ENCODE measurements at places on chromosomes 11 and 22.

GRCh38 chr22:37891926-37892325, 14.2 kb upstream of the MICALL1 start:
- no peak for DNase-seq

- no peak for DNase-seq
Measured at GRCh38 chr22:35334004-35334403, 34.3 kb downstream of the TOM1 start.

- no peak for DNase-seq
Measured at GRCh38 chr11:11370255-11370961, 17.4 kb upstream of the CSNK2A3 start.

- no peak for DNase-seq
Measured at GRCh38 chr11:128645968-128646367, 47.9 kb upstream of the FLI1 start.

DNA sequence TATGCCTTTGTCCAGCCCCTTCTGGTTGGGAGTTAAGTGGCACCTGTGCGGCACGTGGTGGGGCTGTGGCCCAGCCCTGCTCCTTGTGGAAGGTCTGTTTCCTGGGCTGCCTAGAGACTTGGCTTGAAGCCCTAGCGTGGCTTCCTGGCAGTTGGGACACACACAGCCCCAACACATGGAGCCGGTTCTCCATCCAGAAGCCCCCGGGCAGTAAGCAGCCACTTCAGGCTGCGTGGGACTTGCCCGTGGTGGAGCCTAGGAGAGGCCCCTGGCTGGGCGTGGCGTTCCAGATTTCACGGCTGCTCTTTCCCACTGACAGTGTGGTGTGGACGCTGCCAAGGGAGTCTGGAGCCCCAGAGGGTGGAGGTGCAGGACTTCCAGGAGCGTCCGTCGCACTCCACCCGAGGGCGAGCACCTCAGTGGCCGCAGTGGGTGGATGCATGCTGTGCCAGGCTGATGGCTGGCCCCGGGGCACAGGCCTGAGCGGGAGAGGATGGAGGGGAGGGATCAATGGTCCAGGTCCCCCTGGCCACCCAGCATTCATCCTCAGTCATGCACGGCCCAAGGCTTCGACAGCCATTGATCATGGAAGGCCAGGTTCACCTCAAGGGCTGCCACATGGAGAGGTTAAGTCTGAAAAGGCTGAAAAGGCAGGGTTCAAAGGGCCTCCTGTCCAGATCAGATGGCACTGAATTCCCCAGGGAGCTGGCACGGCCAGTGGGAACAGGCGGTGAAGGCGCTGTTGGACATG, 9.3 kb downstream of the CCND1 start:
- DNase-seq: no peak

- no peak for DNase-seq
Measured at GRCh38 chr11:69663326-69663725, 11.8 kb downstream of the LTO1 start.

DNA sequence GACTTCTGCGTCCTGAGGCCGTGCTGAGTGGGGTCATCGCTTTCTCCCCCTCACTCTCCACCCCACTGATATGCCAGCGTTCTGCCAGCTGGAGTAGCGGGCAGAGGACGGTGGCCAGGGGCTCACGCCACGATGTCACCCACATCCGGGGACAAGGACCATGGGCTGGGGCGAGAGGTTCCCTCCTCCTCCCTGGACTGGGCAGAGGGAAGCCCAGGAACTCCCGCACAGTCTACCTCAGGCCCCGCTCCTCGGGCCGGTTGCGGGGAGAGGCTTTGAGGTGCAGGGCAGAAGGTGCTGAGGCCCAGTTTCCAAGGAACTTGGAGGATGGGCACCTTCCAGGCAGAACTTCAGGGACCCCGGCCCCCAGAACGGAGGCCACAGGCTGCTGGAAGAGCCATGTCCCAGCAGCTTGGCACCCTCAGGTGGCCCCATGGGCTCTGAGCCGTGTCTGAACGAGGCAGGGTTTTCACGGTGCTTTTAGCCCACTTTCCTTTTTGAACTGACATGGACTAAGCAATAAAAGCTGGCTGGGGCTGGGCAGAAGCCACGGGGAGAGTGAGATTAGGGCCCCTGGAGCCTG, 25.4 kb downstream of the ADAMTS15 start:
- DNase-seq: no peak

- no peak for DNase-seq
Measured at GRCh38 chr11:86978247-86978646, 23.1 kb upstream of the FZD4 start.

DNA sequence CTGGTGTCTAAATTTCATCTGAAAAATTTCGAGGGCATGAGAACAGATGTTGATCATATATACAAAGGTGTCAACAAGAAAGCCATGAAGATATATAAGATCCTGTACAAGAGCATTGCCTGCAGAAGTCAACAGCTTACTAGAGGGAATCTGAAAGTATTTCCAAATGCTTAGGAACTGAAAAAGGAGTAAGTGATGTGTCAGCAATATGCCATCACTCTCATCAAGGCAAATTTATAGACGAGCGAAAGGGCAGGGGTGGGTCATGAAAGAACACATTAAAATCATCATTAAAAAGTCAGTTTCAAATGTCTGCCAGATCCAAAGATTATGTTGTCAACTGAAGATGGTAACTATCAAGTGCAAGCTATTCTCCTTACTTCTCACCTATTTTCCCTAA, 1299.0 kb downstream of the LRRC4C start:
- no peak for DNase-seq

DNA sequence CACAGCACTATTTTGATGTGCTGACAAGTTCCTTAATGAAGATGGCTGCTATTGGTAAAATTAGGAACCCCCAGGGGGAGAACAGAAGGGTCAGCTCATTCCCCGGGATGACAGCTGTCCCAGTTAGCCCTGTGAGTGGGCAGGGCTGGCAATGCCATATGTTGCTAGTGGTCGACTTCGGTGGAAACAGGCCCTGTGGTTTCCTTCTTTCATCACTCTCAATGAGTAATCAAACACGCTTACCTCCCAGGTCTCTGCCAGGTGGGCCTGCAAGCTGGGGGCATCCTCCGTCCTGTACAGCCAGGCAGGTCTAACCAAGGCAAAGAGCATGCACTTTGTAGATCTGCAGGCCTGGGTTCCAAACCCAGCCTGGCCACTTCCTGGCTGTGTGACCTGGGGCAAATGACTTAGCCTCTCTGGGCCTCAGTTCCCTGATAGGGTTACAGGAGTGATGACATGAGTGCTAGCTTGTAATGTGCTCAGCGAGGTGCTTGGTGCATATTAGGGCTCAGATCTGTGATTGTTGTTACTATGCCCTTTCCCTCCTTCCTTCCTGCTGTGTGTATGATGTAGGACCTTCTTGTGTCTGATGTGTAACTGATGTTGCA, 85.2 kb downstream of the TSPAN18 start:
- no peak for DNase-seq

GRCh38 chr11:65309006-65309405, 5.7 kb upstream of the CDC42EP2 start:
- DNase-seq: no peak

- DNase-seq: peak; percentile 84
Measured at GRCh38 chr22:41857155-41857859, 24.4 kb downstream of the SREBF2 start.

- DNase-seq: no peak
Measured at GRCh38 chr11:122199661-122200060, 83.6 kb upstream of the BLID start.

DNA sequence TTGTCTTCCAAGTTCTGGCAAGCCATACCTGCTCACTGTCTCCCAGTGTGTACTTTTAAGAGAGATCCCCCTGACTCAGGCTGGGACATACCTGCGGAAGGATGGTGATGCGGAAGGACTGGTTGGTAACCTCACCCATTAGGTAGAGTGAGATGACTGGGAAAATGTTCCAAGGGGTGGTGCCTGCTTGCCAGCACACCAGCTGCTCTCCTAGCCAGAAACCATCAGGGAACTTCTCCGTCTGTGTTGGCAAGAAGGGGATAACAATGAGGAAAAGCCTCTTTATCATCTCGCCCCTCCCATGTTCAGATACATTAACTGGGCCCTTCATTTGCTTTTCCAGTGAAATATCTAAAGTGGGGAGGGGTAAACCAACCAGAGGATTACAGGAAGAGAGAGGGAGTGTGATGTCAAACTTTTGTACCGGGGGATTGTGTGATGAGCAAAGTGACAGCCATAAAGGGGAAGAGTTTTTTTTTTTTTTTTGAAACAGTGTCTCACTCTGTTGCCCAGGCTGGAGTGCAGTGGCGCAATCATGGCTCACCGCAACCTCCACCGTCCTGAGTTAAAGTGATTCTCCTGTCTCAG, at the start of gene BACE1-AS:
Gene BACE1-AS, plus strand, starts transcription at position 538 of the 588 bp plus-strand sequence.
- DNase-seq: no peak

Measured in activated CD4-positive, alpha-beta T cell treated with anti-CD3 and anti-CD28 coated beads for 4 hours (primary cell).